ENCODE measurements at places on chromosomes 2 and 18.

GRCh38 chr2:54103454-54104314 lies 11.7 kb upstream of the ACYP2 start:
- DNase-seq = peak; percentile 38

DNA sequence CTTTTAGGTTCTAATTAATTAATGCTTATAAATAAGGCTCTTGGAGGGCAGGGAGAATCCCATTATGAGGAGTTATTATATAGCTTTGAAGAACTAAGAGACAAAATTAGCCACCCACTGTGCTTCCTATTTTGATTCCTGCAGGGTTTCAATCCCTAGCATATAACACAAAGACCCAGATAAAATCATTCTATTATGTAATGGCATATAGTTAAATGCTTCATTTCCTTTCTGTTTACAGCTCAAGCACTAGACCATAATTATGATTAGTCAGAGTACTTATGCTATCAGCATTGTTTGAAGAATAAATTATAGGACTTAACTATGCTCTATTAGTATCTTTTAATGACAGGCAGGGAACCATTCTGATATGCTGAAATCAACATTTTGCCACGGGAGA lies 9.1 kb downstream of the GPR155 start:
- DNase-seq = no peak

DNA sequence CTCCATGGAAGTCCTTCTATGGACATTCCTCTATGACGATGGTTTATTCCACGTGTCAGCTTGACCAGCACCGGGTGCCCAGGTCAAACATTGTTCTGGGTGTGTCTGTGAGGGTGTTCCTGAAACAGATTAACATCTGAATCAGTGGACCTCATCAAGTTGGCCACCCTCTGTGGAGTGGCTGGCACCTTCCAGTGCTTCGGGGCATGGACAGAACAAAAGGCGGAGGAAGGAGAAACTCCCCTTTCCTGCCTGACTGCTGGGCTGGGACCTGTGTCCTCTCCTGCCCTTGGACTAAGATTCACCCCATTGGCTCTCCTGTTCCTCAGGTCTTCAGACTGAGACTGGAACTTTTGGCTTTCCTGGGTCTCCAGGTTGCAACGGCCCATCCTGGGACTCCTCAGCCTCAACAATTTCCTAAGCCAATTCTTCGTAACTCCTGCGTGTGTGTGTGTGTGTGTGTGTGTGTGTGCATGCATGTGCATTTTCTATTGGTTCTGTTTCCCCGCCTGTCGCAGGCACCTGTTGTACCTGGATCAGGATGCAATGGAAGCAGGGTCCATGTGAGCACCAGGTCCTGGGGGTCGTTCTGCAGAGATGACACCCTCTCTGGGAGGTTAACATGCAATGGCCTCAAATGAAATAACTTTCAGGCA lies 357.2 kb upstream of the SALL3 start:
- no peak for DNase-seq

GRCh38 chr2:43397411-43397810 lies 171.0 kb upstream of the ZFP36L2 start:
- no peak for DNase-seq

GRCh38 chr18:24089076-24089475 lies 49.8 kb upstream of the CABYR start:
- DNase-seq = no peak
